ENCODE measurements at places on chromosomes 1 and 21.

DNA sequence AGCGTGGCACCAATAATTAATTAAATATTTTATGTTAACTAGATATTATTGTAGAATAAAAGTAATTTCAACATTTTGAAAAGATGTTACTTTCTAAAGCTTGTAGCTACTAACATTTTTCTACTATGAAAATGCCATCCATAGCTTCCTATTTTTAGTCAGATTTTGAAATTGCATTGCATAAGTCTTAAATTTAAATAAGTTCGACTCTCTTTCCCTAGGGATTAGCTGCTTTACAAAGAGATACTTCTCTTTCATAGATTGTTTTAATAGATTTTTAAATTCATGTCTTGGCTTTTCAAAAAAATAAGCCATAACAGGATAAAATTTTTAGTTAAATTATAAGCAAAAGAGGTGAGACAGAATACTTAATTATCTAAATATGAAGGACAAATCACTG, 1279.6 kb downstream of the KCNT2 start:
- no peak for DNase-seq

- DNase-seq, result no peak
Observed at GRCh38 chr1:169795687-169796086, 980 bp upstream of the METTL18 start.

GRCh38 chr1:5379176-5379759, 613.0 kb downstream of the NPHP4 start:
- DNase-seq, result no peak

DNA sequence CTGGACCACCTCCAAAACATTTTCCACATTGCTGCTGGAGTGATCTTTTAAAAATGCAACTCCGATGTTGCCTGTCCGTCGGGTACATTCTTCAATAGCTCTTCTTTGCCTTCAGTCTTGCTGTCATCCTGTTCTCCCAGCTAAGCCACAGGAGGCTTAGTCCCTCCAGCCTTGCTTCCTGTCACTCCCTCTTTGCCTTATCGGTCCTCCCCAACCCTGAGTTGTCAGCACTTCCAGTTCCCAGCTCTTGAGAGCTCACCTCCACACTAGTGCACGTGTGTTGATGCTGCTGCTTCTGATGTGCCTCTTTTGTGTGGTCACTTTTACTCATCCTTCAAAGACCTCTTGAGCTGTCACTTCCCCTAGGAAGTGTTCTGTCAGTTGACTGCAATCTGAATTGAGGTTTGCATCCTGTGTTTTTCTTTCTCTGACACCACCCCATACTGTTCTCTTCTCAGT, 15.3 kb downstream of the UCK2 start:
- no peak for DNase-seq

- DNase-seq, result peak; percentile 52
Observed at GRCh38 chr1:209601809-209602657, 18.5 kb downstream of the CAMK1G start.
